ENCODE measurements at places on chromosomes 7 and 10.

GRCh38 chr10:70909326-70909935 lies 21.1 kb upstream of the PCBD1 start:
- no peak for DNase-seq

DNA sequence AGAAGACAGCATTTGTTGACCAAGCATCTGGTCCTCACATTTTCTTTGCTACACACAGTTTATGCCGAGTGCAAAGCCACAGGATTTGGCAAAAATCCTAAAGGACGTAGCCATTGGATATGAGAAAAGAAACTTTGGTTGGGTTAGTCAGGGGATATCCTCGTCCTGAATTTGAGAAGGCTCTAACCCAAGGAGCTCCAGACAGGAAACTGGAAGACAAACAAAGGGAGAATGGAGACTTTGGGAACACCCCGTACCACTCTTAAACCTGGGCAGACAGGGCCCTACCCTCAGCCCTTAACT lies 146.6 kb upstream of the FRMD4A start:
- no peak for DNase-seq

GRCh38 chr7:144416341-144416740 lies 12.8 kb upstream of the NOBOX start:
- DNase-seq = no peak

GRCh38 chr7:144720149-144720548 lies 115.7 kb downstream of the TPK1 start:
- no peak for DNase-seq

DNA sequence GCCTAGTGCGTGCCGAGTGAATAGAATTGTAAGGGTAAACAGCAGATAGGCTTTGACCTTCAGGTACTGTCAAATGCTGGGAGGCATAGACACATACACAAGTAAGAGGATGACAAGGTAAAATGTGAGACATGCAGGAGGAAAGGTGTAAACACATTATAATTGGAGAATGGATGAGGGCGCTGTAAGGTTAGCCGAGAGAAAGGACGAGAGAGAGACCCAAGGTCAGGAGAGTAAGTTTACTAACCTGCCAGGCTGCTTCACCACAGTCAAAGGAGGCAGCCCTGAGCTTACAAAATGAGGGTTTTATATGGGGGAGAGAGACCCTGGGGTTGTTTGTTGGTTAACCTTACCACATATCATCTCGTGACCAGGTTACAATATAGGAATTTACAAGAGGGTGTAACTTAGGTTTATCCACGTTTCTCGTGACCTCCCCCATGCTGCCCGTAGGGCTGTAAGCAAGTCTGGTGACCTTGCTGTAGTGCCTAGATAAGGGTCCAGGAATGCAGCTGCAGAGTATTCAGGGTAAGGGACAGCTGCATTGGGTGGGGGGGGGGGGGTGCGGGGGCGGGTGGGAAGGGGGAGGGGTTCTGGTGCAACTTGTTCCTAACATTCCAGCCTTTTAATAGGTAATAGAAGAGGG lies 17.9 kb downstream of the SCIN start:
- DNase-seq = no peak

- DNase-seq = no peak
These were observed 176.4 kb downstream of the THSD7A start for GRCh38 chr7:11655642-11656041.

DNA sequence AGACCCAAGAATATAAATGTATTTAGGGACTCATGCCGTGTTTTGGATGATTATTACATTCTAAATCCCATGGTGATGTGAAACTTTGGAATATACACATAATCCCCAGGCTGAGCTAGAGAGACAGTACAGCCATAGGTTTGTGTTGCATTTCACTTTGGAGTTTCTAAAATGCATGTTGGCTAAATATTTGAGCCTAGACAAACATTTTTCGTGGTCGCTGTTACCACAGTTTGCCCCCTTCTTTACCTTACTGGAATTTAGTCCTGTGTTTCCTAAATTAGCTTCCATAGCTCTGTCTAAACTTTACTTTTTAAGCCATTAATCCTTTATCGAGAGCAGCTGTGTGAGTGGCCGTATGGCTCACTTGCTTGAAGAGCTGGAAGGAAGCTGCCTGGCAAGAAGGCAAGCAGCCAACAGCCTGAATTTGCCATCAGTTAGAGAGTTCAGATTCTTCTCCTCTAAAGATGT lies 192.0 kb downstream of the BICC1 start:
- DNase-seq = no peak

DNA sequence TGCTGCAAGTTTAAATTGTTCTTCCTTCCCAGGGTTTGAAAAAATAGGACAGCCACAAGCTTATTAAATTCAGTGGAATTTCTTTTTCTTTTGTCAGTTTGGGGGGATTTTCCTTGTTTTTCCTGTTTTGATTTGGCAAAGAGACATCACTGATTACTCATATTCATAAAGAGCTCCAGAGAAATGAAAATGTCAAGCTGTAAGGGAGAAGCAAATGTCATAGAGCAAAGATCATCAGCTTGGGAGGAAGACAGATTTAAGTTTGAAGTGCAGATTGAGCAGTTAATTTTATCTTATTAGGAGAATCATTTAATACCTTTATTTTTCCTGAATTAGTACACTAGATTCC lies 255.8 kb upstream of the PHYHIPL start:
- no peak for DNase-seq

DNA sequence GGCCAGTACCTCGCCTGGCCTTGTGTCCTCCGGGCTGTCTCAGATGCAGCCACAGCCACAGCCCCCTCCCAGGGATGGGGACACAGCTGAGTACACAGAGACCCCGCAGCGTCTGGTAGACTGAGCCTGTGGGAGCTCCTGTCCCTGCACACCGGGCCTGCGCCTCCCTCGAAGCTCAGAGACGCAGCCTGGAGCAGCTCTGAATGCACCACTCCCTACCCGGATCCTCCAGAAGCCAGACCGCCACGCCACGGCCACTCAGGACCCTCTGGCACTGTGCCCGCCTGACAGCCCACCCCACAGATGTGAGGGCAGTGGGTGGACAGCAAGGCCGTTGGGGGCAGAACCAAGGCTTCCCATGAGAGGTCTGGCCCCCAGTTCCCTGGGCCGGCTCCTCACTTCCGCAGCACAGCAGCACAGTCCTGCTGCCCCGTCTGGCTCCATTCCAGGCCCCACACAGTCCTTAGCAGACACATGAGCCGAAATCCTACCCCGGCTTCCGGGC lies 40.8 kb downstream of the PAPOLB start:
- DNase-seq = no peak

DNA sequence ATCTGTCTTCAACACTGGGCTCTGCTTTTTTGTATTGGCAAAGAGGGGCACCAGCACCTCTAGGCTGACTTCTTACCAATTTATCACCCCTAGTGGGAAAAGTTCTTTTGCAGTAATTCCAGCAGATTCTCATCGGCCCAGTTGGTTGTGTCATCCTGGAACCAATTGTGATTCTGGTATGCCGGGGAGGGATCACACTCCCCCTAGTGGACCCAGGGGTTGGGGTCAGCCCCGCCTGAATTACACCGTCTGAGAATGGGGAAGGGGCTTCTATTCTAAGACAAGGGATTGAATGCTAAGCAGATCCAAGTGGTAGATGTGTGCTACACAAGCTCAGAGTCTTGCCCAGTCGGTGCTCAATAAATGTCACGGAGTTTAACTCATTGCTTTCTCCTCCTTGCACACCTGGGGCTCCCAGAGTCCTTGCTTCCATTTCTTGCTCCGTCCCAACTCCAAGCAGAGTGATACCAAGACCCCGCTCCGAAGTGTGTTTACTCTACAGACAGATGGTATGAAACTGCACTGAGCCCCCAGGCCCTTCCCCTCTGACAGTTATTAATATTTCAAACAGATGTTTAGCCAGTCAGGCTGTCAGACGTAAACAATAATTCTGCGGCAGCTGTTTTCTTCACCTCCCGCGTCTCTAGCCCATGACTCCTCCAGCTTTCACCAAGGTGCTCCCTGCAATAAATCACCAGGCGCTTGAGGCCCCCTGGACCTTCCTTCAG lies 71.9 kb downstream of the C10orf105 start:
- DNase-seq = no peak

DNA sequence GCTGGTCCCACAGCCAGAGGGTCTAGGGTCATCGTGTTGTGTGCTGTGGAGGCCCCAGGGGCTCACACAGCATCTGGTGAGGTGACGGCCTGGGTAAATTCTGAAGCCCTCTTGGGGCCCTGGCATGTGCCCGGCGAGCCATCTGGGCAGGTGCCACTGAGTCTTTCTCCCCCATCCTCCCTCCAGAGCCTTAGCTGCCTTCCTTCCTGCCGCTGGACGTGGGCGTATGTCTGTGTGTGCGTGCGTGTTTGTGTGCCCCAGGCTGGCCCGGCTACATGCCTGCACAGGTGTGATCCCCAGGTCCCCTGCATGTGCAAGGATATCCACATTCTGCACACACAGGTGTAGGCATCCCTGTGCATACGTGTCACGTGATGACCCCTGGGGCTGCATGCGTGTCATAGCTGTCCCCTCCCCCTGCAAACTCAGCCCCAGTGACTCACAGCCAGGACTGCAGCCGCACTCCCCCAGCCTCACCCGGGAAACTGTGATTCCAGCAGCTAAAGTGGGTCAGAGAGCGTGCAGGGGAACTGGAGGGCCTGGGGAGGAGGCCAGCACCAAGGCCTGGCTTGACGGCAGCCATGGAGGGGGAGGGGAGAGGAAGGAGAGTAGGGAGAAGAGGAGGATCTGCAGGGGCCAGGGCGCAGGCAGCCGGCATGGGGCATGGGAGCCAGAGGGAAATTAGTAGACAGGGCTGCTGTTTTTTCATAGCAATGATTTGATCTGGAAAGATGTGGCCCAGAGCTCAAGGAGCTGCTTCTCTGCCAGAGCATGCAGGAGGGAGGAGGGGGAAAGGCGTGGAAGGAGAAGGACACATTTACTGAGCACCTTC lies 46.4 kb downstream of the ELFN1 start:
- DNase-seq = peak; percentile 82

- DNase-seq = no peak
These were observed at the start of gene PLCE1 for GRCh38 chr10:93993782-93994437. Gene PLCE1 (plus strand): TSS chr10:93993931. CDS start chr10:94031047, 37,116 bp downstream.

GRCh38 chr10:75377869-75378268 lies 23.7 kb downstream of the ZNF503 start:
- DNase-seq = no peak

- DNase-seq = no peak
These were observed 157.7 kb upstream of the PRR15 start for GRCh38 chr7:29405891-29406290.

GRCh38 chr7:157320608-157320980 lies 16.2 kb upstream of the DNAJB6 start:
- DNase-seq = no peak

- no peak for DNase-seq
These were observed 10.7 kb downstream of the KMT2E start for GRCh38 chr7:105024734-105025133.

- DNase-seq = peak; percentile 44
These were observed 2.5 kb downstream of the ACSL5 start for GRCh38 chr10:112376396-112376790.

DNA sequence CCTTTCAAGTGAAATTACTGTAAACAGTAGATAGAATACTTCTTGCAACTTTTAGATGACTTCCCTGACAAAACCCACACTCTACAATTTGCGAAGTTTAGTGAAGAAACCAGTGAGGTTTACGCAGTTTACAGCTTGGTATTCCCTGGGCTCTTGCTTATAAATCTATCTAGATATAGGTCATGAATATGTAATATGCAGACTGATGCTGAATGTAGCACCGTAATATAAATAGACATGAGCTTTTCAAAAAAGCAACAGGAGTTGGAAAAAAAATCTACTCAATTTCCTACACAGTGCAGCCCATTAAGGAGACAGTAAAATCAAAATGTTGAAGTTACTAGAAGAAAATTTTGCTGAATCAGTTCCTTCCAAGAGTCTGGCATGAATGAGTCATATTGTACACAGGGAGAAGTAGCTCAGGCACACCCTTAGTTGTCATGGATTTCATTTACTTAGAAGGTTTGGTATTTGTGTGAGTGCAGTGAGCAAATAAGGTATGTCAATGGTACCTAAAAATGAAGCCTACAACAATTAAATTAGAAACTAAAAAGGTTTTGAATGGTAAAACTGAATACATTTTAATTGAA lies 67.7 kb upstream of the NEUROD6 start:
- no peak for DNase-seq

DNA sequence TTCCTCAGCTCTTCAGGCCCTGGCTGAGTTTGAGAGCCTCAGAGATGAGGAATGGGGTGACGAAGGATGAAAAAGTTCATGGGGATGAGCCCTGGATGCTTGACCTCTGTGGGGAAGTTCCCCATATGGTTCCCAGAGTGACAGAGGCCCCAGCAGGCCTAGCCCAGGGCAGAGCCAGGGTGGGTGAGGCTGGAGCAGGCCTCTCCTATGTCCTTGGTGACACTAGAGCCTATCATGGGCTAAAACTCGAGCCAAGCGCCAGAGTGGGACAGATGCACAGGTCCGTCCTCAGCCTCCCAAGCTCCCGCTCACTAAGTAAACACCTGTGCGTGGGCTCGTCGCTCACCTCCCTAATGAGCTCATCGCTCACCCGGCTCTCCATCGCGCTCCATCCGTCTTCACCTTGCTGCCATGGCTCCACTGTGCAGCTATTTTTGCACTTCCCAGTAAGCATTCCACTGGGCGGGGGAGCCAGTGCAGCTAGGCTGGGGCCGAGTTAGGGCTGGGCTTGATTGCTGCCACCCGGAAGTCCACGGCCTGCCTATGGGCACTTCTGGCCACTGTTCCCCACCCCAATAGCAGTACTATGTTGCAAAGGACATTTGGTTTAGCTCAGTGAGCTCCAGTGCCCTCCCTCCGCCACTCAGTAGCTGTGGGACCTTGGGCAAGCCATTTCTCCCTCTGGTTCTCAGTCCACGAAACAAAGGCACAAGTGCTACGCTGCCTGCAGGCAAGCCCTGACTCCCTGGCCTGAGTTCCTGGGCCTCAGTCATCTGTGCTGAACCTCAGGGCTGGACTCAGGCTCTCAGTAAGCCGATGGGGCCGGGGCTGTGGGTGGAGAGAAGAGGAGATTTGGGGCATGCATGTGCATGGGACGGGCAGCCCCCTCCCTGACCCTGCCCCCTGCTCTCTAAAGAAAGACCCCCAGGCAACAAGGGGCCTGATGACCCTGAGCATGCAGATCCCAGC lies 117.3 kb upstream of the PCBD1 start:
- DNase-seq = no peak

- no peak for DNase-seq
These were observed 18.8 kb downstream of the FAM20C start for GRCh38 chr7:211033-211714.

GRCh38 chr7:87935384-87935706 lies 1.3 kb downstream of the ADAM22 start:
- DNase-seq = no peak
